Occipital lobe (tissue), 3 donors: ENCODE measurements at places on chromosomes 3 and 15.

- no peak for DNase-seq
Observed at GRCh38 chr3:61924090-61924735, 362.8 kb downstream of the PTPRG start.

DNA sequence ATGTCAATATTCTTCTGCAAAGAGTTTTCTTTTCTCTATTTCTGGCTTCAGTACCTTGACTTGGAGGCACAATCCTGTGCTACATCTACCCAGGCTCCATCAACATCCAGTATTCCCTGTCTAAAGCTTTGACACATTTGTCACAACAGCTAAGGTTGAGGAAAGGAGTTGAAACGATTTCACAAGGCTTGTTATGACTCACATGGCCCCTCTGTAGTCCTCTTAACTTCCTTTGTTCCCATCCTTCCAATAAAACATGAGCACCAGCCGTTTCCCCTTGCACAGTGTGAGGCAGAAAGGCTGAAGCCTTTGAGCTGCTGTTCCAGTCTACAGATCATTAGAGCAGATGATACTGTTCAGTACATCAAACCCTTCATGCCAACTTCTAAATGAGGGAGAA lies 163.0 kb upstream of the TMCO5A start:
- DNase-seq, result no peak

- no peak for DNase-seq
Observed at GRCh38 chr15:55222588-55222987, 25.8 kb upstream of the RSL24D1 start.

GRCh38 chr3:54176106-54176505 lies 53.8 kb downstream of the CACNA2D3 start:
- no peak for DNase-seq

GRCh38 chr15:51814606-51815005 lies 14.8 kb upstream of the TMOD3 start:
- no peak for DNase-seq

DNA sequence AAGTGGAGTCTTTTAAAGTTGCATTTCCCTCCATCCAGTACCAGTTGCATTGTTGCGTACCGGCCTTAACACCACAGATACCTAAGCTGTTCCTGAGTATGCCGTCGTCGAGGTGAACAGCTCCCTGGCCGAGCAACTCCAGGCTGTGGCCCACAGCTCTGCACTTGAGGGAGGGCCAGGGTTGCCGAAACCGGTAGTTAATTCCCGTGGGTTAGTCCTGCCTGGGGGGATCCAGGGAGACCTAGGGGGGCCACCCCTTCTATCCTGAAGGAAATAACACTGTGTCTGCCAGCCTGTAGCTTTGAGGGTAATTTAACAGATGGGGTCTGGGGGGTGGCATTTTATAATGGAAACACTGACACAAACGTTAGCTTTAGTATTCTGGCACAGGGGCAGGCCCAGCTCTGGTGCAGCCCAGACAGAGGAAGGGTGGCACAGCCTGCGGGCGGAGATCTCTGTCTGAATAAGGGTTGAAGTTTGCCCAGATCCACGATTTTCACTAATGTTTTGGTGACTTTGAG lies 60.8 kb downstream of the RGMA start:
- DNase-seq, result no peak

GRCh38 chr3:178802259-178802658 lies 266.0 kb downstream of the KCNMB2 start:
- no peak for DNase-seq

DNA sequence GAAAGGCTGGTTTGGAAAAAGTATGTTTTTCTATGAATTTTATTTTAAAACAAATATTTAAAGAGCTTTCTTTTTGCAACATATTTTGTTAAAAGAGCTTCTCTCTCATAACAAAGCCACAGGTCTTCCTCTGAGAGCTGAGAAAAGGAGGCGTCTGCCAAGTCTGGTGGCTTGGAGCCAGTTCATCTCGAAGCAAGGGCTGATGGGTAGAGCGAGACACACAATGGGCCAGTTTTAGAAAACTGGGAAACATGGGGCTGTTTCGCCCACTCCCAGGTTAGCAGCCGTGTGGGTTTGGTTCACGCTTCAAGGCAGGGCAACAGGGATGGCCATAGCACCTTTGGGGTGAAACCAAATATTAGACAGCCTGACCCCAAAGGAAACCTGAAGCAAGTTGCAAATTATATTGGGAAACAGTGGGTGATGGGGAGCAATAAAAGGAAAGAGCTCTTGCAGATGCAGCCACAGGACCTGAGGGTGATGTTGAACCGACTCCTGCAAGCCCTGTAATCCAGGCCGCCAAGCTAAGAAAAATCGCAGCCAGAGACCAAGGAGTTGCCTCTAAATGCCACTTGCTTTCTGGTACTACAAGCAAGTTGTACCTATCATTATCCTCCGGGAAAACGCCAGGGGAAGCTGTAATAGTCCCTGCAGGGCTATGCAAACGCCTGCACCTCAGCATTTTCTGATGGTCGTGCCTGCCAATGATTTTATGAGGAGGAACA lies 88.4 kb upstream of the GALNT15 start:
- peak; percentile 71 for DNase-seq

GRCh38 chr15:83462026-83462425 lies 14.9 kb downstream of the SH3GL3 start:
- no peak for DNase-seq

DNA sequence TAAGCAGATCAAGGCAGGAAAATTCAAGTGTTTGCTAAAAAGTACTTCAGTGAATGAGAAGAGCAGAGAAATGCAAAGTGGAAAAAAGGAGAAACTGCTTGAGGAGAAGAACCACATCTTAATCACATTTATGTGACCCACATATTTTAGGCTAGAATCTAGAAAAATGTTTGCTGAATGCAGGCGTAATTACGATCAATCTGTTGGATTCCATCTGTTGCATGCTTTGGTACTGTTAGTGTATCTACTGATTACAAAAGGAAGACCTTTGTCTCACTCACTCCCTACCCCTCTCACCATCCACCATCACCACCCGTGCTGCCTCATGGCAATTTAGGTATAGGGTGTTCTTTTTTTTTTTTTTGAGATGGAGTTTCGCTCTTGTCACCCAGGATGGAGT lies 9.7 kb upstream of the TBL1XR1 start:
- DNase-seq, result no peak

GRCh38 chr3:192745150-192745549 lies 17.8 kb upstream of the FGF12 start:
- no peak for DNase-seq

DNA sequence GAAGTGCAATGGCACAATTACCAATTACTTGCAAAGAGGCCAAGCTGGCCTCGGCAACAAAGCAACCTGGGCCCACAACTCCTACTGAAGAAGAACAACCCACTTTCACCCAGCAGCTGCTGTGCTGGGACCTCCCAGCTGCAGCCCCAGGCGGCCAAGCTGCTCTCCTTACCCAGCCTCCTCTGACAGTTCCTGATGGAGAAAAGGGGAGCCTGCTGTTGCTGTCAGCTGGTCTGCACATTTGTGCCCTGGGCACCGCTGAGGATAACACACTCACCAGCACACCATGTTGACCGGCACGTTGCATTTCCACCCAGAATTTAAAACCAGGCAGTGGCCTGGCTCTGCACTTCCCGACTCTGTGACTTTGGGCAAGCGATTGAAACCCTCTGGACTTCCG lies 33.6 kb downstream of the SSUH2 start:
- DNase-seq, result no peak
